Ureter (tissue), 1 donor: ENCODE measurements at places on chromosomes 12 and 14.

DNA sequence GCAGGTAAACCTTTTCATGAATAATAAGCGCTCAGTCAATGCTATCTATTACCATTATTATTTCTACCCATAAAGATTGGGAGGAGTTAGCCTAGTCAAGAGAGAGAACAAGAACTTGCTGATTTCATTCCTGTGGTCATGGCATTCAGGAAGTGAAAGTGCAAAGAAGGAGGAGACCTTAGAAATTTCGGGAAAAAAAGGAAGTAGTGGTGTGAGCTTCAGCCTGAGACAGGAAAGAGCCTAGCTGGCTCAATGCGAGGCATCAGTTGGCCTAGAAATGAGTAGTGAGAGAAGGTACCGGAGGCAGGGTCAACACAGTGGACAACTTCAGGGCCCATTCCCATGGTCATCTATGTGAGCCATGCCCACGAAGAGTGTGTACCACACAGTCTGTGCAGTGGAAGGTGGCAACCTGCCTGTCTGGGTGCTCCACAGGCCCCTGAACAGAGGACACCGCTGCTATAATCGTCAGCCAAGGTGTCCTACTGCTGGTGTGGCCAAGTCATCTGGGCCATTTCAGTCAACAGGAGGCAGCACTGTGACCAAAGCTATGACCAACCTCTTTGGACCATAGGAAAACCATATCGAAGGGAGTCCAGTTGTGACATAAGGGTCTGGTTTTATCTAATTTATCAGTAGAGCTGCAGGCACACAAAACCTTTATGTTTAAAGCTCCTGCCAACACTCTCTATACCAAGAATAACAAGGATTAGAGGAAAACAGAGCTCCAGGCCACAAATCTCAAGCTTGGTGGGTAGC is 16.2 kb upstream of the STON2 start:
- no peak for DNase-seq

GRCh38 chr14:56026506-56026905 is 91.7 kb upstream of the PELI2 start:
- no peak for DNase-seq

DNA sequence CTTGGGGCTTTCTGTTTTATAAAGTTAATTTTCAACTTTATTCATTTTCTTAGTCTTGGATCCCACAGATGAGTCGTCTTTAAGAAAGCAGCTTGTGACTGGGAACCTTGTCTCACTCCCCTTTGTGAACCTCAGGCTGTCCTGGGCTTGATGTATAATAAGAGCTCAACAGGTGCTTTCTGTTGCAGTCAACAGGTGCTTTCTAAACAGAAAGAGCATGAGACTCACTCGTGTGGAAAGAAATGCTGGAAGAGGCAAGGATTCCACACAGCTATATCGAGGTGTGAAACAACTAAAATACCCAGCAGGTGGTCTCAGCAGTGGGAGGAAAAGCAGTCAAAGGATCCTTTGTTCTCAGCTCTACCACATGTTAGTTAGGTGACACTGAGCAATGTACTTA is 398.9 kb downstream of the EGLN3 start:
- DNase-seq: no peak

DNA sequence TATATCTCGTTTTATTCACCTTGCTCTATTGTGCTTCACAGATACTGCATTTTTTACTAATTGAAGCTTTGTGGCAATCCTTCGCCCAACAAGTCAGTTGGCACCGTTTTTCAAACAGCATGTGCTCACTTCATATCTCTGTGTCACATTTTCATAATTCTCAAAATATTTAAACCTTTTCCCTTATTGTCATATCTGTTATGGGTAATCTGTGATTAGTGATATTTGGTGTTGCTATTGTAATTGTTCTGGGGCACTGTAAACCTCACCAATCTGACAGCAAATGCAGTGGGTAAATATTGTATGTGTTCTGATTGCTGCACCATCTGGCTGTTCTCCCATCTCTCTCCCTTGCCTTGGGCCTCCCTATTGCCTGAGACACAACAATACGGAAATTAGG is 191.3 kb downstream of the BTG1 start:
- no peak for DNase-seq

DNA sequence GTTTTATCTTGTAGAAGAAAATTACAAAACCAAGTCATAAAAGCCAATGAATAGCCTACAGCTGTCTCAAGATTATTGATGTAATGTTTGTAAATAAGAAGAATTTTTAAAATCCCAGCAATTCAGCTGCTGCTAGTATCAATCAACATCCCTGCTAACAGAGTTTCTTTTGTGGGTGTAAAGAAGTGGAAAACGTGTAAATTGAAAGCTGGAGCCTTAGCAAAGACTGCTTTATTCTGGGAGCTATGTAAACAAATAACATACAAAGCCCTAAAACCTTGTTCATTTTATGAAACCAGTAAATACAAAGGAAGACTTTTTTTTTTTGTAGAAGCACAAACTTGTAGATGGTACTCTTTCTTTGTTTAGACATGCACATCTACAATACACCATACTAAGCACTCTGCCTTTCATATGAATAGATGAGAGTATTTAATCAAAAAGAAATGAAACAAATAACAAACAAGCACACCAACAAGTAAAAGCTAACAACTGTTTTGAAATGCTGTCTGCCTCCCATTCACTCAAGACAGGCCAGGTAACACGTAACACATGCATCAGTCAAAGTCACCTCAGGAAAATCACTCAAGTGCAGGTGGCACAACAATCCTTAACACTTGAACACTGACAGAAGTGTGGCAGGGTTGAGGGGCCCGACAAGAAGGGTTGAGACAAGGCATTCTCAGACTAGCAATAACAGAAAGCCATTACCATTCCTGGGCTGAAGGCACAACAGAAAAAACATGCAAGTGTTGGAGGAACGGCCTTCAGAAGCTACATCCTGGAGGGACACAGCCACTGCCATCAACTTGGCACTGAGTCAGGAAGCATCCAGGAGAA is 1364.0 kb upstream of the SEL1L start:
- DNase-seq: no peak

- peak; percentile 81 for DNase-seq
These were observed 18.8 kb upstream of the NR4A1 start for GRCh38 chr12:52032446-52032803.
